ENCODE measurements at places on chromosomes 12 and 14.

GRCh38 chr14:94952097-94952496 lies 182.2 kb upstream of the GSC start:
- no peak for DNase-seq

- no peak for DNase-seq
These were observed 64.6 kb upstream of the ACTN1 start for GRCh38 chr14:69043596-69044260.

GRCh38 chr12:126144603-126145002 lies 1079.4 kb downstream of the AACS start:
- no peak for DNase-seq

DNA sequence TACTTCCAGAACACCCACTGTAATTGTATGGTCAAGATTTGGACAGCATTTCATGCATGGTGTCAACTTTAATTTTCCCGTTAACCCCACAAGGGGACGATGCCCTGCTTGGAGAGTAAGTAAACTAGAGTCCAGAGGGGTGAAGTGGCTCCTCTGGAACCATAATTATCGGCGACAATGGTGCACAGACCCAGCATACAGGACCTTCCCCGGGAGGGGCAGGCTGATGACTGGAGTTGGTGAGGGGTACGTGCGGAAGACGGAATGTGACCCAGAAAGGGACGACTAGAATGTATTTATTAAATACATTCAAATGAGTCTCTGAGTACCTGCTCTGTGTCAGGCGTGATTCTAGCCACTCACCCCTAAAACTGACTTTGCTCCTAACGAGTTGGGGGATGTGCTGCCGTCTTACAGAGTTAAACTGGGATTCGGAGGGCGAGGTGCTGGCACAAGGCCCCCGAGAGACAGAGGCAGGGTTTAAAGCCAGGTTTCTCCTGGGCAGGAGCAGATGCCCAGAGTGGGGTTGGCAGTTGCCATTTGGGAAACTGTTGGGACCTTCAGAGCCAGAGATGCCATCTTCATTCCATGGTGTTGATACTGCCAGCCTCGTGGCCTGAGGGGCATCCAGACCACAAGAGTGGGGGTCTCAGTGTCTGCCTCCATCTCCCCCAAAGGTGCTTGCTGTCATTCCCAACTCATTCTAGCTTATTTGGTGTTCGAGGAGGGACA lies 10.9 kb downstream of the RTL1 start:
- DNase-seq = no peak

DNA sequence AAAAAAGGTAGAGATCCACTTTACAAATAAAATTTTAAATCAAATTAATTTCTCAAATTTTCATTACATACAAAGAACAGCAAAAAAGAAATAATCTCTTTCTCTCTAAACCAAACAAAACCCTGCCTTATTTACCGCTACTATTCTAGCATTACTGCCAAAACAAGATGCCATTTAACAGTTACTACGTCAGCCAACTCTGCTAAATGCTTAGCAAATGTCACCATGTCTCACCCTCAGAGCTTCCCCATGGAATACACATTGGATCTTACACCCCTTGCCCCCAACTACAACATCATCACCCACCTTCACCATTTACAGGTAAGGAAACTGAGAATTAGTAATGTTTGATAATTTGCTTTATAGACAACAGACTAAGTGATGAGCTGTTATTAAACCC lies 23.0 kb upstream of the NR2C1 start:
- DNase-seq = no peak
